Non-pigmented ciliary epithelial cell (primary cell): ENCODE measurements at places on chromosomes 1 and 21.

- DNase-seq: no peak
Observed at GRCh38 chr1:53306168-53306567, 21.7 kb downstream of the LRP8 start.

DNA sequence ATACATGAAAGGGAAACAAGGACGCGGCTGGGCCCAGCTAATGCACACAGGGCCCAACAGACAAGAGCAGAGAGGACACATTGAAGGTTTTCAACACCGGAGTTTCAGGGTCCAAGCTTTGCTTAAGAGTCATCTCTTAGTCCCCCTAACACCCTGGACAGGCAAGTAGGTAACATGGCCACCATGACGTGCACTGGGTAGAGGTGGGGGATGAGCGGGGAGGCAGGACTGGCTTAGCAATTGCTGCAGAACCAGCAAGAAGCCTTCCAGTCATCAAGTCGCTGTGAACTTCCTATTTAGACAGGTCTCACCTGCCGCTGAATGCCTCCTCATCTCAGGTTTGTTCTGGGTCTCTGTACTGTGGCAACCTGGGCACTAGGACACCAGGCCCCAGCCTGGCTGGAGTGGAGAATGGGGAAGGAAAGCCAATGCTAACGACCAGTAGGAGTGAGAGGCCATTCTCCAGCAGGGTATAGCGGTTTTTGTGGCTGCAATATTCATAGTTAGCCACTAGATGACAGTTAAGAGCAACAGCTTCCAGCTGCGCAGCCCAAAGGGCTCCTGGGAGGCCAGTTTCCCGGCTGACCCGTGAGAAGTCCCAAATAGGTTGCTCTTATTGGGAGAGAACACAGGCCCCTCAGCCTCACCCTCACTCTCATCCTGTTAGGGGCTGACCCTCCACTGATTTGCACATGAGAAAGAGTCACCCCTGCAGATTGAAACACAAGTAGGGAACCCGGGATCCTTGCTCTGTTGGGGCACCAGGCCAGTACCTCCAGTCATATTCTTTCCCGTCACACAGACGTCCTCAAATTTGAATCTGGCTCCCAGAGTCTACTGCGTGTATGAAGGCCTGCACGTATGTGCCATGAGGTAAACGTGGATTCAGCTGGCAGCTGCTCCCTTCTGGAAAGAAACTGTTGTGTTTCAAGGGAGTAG lies 6.0 kb upstream of the PIGC start:
- no peak for DNase-seq

- DNase-seq: no peak
Observed at GRCh38 chr1:227333423-227333822, 15.1 kb upstream of the CDC42BPA start.

- DNase-seq: no peak
Observed at GRCh38 chr21:42056468-42056867, 14.6 kb upstream of the UMODL1 start.
